ENCODE measurements at places on chromosomes 1 and 21.

GRCh38 chr1:160413716-160414115 lies 13.4 kb downstream of the VANGL2 start:
- no peak for DNase-seq

DNA sequence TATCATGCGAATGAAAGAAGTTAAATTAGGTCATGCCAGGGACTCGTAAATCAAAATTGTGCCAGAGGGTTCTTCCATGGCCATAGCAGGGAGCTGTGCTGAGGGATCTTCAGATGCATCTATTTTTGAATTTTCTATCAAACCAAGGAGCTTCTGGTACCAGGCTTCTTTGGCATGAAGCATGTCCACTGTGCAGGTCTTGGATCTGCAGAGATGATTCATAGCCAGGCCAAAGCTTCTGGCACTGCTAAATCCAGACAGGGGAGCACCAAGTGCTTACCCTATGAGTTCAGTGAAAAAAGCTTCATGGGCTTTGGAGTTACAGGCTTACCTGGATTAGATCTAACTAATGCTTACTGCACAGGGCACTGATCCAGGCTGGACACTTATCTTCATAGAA lies 154.2 kb upstream of the DAB1 start:
- DNase-seq, result no peak

- DNase-seq, result no peak
These were observed 39.7 kb downstream of the MAP3K21 start for GRCh38 chr1:233367057-233367803.

- no peak for DNase-seq
These were observed 7.6 kb upstream of the LBR start for GRCh38 chr1:225435487-225435886.

- no peak for DNase-seq
These were observed 25.2 kb upstream of the DYRK1A start for GRCh38 chr21:37341254-37341960.

- no peak for DNase-seq
These were observed 4.1 kb downstream of the PPM1J start for GRCh38 chr1:112711041-112711440.

DNA sequence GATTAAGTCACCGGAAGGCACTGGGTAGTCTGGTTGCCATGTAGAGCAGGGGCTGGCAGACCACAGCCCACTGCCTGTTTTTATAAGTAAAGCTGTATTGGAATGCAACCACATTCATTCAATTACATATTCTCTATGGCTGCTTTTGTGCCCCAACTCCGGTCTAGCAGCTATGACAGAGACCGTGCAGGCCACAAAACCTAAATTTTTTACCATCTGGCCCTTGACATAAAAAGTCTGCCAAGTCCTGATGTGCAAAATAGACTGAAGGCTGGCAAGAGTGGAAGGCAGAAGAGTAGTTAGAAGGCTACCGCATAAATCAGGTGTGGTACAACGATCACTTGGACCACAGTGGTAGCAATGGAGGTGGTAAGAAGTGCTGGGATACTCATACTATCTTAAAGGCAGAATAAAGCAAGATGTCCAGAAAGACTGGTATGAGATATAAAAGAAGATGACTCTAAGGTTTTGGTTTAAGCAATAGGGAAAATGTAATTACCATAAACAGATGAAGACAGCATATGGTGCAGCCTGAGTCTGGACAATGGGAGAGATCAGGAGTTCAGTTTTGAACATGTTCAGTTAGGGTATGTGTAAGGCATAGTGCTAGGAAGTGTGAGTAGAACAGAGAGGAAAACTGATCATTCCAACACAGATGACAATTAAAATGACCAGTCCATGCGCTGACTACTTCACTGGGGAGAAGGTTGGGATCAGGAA lies 37.2 kb downstream of the EGLN1 start:
- no peak for DNase-seq

DNA sequence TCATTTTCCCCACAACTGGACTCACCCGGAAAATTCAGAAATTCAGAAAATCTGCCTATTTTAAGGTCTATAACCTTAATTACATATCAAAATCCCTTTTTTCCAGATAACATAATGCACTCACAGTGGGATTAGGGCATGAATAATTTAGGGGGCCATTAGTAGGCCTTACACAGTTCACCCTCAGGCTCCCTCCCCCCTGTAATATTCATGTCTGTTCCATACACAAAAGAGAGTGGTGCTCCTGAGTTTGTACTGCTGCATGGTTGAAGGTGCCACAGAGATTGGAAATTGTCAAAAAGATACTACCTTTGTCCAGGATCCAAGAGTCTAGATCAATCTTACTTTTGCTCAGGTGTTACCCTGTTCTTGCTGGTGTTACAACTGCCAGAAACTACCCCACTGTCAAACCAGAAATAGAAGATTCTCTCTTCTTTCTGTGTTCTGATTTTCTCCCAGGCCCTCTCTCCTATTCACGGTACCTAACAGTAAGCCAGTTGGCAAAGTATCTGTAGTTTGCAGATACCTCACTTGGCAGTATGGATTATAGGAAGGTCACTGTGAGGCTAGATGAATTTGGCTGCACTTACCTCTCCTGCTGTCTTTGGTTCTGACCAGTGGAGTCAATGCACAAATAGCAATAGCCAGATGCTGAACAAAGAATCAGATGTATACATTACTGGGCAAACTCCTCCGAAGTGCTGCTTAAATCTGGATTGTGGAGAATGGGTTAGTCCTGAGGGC lies 53.2 kb downstream of the C1orf198 start:
- no peak for DNase-seq

GRCh38 chr1:31739346-31739745 lies 24.8 kb downstream of the ADGRB2 start:
- DNase-seq, result peak; percentile 63

- no peak for DNase-seq
These were observed 212.0 kb downstream of the PRDM2 start for GRCh38 chr1:13911697-13912619.

GRCh38 chr1:11736746-11737639 lies 1.1 kb downstream of the AGTRAP start:
- peak; percentile 16 for DNase-seq

- DNase-seq, result no peak
These were observed 122.7 kb downstream of the TGFBR3 start for GRCh38 chr1:91763252-91763651.

DNA sequence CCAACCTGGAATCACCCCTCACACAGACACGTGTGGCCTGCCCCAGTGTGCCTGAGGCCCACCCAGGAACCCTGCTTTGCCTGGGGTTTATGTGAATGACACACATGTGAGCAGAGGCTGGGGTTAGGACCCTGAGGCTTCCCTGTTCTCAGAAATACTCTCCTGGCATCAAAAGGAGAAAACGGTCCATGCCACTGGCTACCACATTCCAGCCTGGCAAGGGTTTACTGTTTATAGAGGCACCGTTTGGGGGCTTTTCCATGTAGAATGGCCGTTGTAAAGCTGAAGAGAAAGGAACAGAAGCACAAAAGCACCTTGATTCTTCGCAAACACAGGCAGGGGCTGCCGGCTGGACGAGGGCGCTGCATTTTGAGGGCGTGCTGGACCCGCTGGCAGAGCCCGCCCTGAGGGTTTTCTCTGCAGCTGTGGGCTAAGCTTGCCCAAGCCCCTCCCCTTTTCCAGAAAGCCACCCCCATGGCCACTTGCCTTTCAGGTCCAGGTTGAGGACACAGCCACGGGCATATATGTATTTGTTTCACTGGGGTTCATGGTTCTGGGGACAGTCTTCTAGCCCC lies 13.0 kb downstream of the TFF3 start:
- DNase-seq, result no peak

DNA sequence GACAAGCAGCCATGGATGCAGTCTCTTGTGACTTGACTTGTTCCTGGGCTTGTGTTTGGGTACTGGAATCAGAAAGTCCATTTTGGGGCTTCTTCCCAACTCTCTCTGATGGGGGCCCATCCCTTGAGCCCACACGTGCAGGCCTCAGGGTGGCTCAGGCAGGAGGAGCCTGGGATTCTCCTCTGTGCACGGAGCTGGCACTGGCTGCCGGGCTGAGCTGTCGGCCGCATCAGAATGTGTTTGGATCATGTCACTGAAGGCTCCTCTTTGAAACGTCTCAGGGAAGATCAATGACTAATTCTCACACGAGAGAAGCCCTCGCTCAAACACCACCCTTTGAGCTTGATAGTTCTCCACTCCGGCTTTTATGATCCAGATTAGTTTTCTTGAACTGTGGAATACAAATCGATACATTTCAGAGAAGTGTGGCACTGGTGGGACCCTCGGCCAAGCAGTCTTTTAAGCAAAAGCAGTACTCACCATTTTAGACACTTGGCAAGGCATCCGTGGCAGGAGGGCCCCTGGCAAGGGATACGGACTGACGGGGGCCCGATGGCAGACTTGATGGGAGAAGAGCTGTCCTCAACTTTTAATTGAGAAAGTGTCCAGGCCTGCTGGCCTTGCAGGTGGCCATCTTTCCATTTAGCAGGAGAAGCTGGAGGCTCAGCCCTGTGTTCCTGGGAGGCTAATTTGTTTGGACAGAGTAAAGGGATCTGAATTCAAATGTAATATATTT lies 220.7 kb upstream of the C1orf174 start:
- DNase-seq, result no peak

GRCh38 chr1:21874328-21874727 lies 62.3 kb downstream of the LDLRAD2 start:
- DNase-seq, result no peak

- DNase-seq, result no peak
These were observed 434.8 kb downstream of the LMO4 start for GRCh38 chr1:87763483-87763882.

GRCh38 chr1:76668046-76668445 lies 199.2 kb upstream of the ST6GALNAC5 start:
- no peak for DNase-seq

DNA sequence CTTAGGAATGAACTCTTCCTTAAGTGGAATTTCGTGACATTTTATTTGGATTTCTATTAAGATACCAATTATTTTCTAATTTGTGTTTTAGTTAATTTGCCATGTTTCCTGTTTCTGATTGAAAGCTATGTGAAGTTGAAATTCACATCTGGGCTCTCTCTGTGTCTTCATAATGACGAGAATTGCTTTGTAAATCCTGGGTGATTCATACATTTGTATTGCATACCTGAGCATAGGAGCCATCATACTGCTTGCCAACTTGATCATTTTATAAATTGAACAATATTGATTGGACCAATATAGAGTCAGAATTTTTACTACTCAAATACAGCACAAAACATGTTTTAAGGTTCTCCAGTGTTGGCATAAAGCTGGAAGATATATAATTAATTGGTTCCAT lies 817.9 kb downstream of the BRINP3 start:
- no peak for DNase-seq

DNA sequence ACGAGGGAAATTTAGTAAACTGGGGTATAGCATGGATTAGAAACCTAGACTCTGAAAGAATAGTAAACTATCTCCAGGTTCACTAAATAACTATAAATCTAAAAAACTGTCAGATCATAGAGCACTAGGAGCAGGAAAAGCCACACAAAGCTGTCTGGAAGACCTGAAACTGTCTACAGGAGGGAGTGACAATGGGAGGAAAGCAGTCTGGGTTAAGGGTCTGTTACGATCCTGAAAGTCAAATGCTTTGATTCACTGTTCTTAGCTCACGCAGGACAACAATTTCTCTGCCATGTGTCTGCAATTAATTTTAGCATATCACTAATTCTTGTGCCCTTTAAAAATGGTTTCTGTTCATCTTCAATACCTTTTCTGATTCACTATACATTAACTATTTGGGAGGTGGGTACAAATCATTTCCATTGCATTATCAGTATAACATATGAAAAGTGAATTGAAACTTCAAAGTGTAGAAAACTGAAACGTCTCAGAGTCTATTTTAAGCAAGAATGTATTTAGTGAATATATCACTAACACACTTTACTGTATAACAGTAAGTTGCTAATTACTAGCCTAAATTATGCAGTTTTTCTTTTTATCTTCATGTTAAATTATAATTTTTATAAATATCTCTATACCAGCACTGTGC lies 18.4 kb downstream of the CEP170 start:
- no peak for DNase-seq

- no peak for DNase-seq
These were observed 127.9 kb upstream of the TMPRSS2 start for GRCh38 chr21:41635874-41636273.

DNA sequence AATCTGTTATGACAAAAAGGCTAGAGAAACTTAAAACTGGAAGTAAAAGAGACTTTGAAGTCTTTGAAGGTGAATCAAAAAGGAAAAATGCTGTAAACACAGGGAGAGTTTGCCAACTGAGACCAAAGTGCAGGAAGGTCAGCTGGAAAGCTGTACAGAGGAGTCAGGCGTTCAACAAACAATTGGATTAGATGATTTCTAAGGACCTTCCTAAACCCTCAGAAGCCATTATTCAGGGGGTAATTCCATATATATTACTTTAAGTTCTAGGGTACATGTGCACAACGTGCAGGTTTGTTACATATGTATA lies 156.8 kb downstream of the ZBTB18 start:
- DNase-seq, result no peak

DNA sequence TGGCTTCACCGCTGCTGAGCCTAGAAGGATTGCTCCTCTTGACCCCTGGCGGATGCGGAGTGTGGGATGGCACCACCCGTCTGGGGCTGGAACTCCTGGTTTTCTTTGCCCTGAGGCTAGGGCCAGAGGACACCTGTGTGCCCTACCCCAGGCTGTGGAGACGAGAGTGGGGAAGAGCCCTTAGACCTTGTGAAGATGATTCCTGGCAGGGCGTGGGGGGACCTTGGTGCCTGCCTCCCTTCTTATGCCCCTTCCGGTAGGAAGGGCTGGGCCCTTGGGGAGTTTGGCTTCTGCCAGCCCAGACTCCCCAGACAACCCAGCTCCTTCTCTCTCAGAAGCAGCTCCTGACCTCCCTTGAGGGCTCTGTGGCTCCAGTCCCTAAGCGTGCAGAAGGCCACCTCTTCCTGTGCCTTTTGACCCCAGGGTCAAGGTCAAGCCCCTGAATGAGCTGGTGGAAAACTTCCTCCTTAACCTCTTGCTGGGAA lies 891 bp downstream of the RPS6KA1 start:
- DNase-seq, result no peak

DNA sequence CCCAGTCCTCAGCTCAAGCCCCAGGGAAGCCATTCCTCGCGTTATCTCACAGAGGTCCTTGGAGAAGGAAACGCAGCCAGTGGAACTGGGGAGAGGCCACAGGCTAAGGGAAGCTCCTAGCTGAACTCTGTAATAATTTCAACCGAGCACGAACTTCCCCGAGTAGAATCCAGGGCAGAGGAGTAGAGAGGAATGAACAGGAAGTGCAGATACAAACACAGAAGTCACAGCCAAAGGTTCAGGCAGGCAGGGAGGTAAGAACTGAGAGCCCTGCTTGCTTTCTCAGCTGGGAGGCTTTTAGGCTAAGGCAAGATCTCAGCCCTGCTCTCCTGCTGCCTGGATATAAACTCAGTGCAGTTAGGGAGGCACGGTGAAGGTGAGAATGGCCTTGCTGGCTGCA lies 23.7 kb downstream of the WARS2 start:
- DNase-seq, result no peak

GRCh38 chr1:45656573-45657226 lies 29.6 kb downstream of the GPBP1L1 start:
- DNase-seq, result no peak
